ENCODE measurements at places on chromosomes 6 and 20.

DNA sequence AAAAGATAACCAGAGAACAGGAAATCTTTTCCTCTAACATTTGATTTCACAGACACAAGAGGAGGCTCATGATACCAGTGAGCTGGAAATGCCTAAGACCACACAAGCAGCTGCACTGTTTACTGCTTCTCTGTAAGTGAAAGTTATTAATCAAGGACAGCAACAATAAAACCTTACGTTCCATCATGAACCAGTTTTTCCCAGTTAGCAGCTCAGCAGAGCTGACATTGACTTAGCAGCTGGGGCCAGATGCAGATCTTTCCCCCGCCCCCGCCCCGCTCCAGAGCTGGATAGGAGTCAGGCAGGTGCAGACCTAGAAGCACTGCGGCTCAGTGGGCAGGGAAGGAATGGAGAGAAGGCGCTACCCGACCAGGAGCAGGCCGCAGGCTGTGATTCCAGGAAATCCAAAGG lies 275.2 kb downstream of the GMDS start:
- no peak for DNase-seq

DNA sequence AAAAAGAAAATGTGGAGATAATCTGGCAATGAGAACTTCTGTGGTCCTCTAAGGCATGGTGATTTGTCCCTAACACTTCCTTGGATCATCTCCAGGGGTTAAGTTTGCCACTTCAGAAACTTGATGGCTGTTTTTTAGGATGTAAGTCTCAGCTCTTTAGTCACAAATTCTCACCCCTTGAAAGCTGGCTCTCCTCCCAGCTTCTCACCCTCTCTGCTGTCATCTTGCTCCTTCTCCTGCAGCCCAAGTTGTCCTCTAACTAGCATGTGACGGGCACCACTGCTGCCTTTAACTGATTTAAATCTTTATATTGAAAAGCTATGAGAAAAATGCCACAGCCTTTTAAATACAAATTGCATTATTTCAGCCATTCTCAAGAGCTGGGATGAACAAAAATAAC lies 107.8 kb downstream of the MAP3K5 start:
- DNase-seq, result no peak

- DNase-seq, result no peak
These were observed 84.8 kb downstream of the CD40 start for GRCh38 chr20:46202766-46203509.

DNA sequence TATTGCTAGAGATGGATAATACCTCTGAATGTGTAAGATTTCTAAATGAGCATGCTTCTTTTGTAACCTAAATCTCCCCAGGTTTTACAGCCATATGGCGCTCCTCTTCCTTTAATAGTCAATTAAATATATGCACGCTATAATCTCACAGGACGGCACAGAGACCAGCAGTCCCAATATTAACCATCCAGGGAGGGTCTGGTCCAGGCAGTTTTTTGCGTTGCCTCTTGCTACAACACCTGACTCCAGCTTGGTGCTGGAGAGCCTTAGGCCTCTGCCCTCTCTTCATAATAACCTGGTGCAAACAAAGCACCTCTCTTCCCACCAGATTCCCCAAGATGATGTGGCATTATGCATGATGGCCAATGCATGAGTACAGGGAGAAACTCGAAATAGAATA lies 183.4 kb downstream of the LY86 start:
- DNase-seq, result no peak

- no peak for DNase-seq
These were observed 13.5 kb downstream of the EPB41L1 start for GRCh38 chr20:36167902-36168503.

DNA sequence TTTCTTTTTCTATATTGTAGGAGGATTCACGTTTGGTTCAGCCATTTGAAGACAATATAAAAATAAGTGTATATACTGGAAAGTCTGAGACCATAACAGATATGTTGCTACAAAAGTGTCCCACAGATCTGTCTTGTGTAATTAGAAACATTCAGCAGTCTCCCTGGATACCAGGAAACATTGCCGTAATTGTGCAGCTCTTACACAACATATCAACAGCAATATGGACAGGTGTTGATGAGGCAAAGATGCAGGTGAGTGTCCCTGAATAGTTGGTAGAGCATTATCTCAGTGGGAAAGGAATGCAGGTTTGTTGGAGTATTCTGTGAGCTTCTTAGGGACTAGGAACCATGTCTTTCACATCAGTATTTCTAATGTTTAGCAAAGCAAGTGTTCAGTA lies 18.3 kb upstream of the ADGRF4 start:
- DNase-seq, result no peak

GRCh38 chr6:55530931-55531330 lies 48.1 kb downstream of the HMGCLL1 start:
- no peak for DNase-seq

- no peak for DNase-seq
These were observed 111.0 kb downstream of the GJA10 start for GRCh38 chr6:90005048-90005827.

DNA sequence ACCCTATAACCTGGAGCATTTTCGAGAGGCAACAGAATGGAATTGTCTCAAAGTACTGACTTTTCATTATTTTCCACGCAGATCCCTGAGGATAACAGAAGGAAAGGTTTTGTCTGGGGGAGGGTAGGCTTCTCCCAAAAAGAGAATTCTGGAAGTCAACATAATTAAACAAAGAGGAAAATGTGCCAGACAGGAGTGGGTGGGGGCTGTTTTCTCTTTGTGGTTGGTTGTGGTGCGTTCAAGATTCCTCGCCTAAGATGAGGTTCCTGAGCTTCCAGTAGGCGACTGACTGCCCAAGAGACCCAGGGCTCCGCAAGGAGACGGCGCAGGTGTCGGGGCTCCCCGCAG lies 70.4 kb downstream of the SOX4 start:
- no peak for DNase-seq

GRCh38 chr6:115540077-115540869 lies 520.4 kb downstream of the FRK start:
- no peak for DNase-seq

All from ureter (tissue), 1 donor.